ENCODE measurements at places on chromosomes 16 and 17.

GRCh38 chr16:6193718-6194117 lies 1096.1 kb upstream of the EEF2KMT start:
- no peak for DNase-seq

DNA sequence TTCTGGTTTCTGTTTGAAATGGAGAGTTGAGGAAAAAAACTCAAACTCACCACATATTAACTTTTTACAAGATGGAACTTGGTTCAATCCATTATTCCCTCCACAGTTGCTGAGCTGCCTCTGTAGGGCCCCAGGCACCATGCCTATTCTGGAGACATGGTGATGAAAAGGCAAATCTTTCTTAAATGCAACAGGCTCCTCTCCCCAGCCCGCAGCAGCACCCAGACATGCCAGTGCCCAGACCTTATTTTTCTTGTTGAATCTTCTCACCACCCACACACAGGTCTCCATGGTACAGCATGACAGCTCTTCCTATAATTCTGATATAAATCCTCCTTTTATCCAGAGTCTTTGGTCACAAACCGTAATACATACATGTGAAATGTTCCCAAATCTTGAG lies 7.6 kb downstream of the CYTH1 start:
- DNase-seq = no peak

- no peak for DNase-seq
Observed at GRCh38 chr16:31460582-31461002, 1.3 kb downstream of the ARMC5 start.

DNA sequence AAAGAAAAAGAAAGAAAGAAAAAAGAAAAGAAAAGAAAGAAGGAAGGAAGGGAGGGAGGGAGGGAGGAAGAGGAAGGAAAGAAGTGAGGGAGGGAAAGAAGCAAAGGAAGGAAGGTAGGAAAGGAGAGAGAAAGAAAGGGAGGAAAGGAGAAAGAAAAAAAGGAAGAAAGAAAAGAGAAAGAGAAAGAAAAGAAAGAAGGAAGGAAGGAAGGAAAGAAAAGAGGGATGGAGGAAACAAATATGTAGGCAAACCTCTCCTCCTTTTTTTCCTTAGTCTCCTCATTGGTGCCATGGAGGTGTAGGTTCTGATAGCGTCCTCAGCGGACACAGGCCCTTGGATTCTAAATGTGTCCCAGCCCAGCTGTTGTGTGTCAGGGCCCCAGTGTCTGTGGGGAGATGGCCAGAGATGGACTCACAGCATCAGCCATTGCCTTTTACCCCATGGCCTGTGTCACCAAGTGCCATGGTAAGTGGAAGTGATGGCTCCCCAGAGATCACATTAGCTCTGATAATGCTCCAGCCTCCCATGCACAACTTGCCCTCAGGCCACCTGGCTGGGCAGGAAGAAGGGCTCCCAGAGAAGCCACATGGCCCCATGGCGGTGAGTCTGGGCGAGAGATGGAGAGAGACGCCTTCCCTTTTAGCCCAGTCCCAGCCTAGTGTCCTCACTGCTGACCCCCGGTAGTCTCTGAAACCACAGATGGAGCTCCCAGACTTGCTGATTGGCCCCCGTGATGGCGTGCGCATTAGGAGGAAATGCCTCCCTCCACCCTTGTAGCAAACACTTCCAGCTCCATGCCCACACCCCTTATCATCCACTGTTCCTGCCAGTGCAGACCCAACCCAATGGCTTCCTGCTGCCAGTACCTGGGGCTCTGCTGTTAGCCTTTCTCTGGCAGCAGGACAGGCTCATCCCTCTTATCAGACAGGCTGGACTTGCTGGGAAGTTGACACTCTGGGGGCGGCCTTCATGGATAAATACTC lies 3.7 kb upstream of the SLC6A2 start:
- no peak for DNase-seq

DNA sequence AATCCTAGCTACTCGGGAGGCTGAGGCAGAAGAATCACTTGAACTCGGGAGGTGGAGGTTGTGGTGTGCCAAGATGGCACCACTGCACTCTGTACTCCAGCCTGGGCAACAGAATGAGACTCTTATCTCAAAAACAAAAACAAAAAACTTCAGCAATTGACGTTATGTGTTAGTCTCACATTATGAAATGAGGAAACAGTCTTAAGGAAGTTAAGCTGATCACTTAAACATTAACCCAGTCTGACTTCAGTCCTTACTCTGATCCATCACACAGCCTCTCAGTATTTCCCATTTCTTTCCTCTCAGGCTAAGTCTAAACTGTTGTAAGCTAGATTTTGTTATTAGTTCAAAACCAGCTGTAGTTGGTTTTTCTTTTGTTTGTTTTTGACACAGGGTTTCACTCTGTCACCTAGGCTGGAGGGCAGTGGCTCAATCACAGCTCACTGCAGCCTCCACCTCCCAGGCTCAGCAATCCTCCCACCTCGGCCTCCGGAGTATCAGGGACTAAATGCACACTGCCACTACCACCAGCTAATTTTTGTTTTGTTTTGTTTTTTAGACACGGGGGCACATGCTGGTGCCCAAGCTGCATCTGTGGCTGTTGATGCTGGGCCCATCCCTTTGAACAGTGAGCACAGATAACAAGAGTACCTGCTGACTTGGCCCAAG lies 6.3 kb downstream of the JPT1 start:
- DNase-seq = no peak

GRCh38 chr17:20008242-20009051 lies 712 bp upstream of the SPECC1 start:
- no peak for DNase-seq

- no peak for DNase-seq
Observed at GRCh38 chr17:40820228-40820838, 2.1 kb downstream of the KRT10 start.

GRCh38 chr16:13956635-13957196 lies 36.8 kb downstream of the ERCC4 start:
- no peak for DNase-seq

GRCh38 chr16:64434526-64435069 lies 687.3 kb downstream of the CDH11 start:
- no peak for DNase-seq

DNA sequence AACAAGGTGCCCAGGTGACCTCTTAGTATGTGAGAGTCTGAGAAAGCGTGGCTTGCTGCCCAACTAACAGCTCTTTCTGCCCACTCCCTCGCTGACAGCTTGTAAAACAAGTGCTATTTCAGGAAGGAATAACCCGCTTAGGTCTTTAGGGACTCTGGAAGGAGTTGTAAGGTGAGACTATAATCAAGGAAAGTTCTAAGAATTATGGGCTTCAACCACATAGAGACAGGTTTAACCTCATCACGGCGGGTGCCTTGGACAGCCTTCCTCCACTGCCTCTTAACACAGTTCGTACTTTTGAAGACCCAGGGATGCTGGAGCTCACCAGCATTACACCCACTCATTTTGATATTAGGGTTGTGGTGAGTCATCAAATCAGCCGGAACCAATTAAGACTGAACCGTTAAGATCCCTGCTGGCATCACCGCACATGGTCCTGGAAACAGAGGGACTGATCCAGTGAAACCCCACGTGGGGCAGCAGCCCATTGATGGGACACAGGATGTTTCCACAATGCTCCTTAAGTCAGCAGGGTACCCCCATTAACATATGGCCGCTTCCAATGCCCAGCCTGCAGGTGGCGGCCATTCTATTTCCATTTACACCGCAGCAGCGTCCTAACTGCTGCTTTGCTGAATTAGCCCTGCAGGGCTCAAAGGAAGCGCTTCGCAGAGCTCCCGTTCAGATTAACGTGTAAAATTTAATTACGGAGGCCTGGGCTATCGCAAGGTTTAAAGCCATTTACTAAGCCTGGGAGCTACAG lies 176.6 kb upstream of the SDK2 start:
- no peak for DNase-seq

DNA sequence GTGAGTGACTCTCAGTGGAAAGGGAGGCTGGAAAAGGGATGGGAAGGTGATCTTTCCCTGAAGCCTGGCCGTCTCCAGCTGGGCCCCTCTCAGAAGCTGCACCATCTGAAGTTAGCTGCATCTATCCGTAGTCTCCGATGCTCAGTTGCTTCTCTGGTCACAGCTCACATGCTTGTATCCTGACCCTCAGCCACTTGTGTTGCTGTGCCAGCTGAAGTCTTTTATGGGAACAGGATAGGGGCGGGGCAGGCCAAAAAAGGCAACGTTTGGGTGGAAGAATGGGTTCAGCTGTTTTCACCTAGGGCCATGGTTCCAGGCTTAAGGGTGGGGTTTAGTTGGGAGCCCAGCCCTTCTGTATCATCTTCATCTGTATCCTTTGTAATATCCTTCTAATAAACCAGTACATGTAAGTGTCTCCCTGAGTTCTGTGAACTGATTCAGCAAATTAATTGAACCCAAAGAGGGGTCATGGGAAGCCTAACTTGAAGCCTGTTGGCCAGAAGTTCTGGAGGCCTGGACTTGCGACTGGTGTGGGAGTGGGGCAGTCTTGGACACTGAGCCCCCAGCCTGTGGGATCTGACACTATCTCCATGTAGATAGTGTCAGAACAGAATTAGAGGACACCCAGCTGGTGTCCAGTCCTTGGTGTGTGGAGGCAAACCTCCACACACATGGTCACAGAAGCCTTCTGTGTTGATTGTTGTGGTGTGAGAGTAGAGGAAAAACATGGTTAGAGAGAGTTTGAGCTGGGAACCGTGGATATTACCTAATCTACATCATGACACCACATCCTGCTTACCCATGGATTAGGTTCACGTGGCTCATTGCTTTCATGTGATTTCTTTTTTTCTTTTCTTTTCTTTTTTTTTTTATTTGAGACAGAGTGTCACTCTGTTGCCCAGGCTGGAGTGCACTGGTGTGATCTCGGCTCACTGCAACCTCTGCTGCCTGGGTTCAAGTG lies 49.3 kb upstream of the FBXO47 start:
- no peak for DNase-seq

GRCh38 chr16:20906341-20907255 lies 6.0 kb downstream of the LYRM1 start:
- no peak for DNase-seq

DNA sequence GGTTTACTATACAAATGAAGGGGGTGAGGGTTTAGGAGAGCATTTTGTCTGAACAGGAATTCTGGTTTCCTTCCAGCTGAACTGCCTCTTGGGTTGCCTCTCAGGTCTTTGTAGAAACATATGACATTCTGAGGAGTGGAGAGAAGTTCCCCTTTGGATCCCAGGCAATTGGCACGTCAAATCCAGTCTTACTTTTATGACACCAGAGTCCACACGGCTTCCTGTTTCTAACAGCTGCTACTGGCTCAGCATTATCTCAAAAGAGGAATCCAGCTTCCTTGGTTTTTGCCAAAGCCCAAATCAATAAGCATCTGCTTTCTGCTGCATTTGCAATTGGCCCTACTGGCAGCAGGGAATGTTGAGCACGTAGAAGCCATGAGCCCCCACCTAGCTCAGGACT lies 97.6 kb upstream of the FAM20A start:
- DNase-seq = no peak

- DNase-seq = no peak
Observed at GRCh38 chr16:8905168-8905762, 23.1 kb downstream of the LITAFD start.

DNA sequence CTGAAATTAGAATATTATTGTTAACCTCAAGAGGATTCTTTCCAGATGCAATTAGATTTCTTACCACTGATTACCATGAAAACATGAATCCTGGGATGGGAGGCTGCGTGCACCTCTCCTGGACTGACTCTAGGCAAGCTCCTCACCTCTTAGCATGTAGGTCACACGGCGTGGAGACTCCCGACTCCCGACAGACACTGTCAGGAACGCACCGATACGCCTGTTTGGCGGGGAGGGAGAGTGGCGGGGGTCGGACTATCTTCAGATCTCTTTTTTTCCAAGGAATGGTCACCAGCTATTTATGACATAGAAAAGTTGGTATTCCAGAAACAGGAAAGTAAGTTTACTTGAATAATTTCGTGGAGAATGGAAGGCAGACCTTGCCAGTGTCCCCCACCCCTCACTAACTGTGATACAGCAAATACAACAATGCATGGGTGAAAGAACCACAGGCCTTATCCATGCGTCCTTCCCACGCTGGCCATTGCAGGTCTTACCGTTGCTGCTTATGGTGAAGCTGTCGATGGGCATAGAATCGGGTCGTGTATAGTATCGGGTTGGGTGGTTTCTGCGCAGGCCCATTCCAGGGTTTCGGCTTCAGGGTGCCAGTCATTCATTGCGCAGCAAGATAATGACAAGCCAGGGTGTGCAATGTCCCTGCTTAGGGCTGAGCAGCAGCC lies 62.6 kb upstream of the ENDOV start:
- DNase-seq = no peak

DNA sequence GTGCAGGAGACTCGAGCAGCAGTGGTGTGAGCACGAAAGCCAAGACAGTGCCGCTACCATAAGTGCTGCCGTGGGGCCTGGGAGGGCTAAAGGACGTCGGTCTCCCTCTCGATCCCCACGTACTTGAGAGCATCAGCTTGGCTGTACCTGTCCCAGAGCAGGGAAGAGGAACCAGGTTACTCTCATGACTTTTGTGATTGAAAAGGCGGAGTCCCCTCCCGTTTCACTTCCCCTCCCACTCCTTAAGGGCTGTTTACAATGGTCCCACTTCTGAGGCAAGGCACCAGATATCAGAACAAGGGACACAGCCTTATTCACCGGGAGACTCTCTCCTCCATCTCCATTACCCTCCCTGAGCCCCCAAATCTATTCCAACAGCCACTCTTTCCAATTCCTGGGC lies 20.1 kb downstream of the CNTNAP1 start:
- DNase-seq = no peak

DNA sequence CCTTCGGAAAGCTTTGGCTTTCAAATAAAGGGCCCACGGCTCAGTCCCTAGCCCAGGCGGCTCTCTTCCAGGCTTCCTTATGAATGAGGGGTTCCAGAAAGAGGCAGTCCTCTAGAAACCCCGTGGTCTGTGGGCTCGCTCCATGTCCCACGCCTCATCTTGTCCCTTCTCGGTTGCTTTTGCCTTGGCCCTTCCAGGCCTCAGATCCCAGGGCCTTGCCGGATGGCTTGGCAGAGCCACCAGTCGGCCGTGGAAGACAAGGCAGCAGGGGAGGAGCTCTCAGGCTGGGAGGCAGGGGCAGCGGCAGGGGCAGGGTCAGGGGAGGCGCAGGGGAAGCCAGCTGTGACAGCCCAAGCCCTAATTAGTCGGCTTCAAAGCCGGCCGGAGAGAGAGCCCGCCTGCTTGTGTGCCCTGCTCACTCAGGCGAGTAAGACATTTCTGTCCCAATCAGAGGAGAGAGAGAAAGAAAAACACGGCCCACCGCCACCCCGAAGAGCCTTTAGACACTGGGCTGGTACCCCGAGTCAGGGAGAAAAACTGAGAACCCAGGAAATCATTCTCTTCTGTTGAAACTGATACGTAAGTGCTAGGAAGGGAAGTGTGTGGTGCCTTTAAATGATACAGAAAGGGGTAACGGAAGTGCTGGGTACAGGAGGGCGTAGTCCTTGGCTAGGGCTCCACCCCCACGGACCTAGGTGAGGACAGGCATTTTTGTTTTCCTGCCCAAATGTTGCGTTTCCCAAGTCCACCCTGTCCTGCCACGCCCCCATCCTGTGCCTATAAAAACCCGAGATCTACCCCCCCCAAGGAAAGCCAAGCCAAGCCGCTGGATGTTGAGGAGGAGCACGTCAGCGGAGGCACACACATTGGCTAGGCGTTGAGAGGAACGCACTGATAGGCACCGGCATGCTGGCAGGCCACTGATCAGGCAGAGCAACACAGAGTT lies 27.8 kb upstream of the MEIOC start:
- no peak for DNase-seq
